ENCODE measurements at places on chromosomes 2 and 18. TPM values are rescaled to one million over a fixed set of nuclear protein-coding genes. Genes with fewer than 3 reads are reported as not detected.

- H3K36me3 ChIP-seq, result peaks cover 2% of the 10 kb centered on the region
- H3K4me1 ChIP-seq, result peaks cover 39% of the 10 kb centered on the region
- H3K27ac ChIP-seq, result peak overlapping the region; percentile 89
- peaks cover 2% of the 10 kb centered on the region for H3K27me3 ChIP-seq
- DNase-seq, result no peak
Observed at GRCh38 chr2:102140377-102140776, 2.2 kb upstream of the IL1R1 start.

The STK16 gene
- 31.2 TPM for total RNA-seq

The LYG2 gene
- not detected for total RNA-seq

The PIAS2 gene
- total RNA-seq, result 62.1 TPM

DNA sequence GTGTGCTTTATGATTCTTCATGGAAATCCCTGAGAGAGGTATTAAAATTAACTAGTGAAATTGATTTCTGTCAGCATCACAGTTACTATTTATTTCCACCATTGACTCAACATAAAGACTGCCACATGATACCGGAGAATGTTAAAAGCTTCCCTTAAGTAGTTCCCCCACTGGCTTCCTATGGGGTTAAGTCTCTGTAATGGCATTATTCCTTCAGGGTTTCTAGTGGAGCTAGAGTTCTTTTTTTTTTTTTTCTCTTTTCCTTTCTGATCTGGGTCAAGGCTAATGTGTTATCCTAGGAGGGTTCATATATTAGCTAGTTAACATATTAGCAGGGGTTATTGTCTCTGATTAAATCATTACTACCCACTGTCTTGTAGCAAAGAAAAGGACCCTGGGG lies 1919.1 kb upstream of the PIK3C3 start:
- no peak overlapping the region for H3K27ac ChIP-seq
- no peaks in the 10 kb centered on the region for H3K27me3 ChIP-seq
- H3K36me3 ChIP-seq, result no peaks in the 10 kb centered on the region
- no peak overlapping the region for H3K4me3 ChIP-seq
- peaks cover 6% of the 10 kb centered on the region for H3K4me1 ChIP-seq

The C2orf66 gene
- total RNA-seq, result 0.18 TPM

The GCFC2 gene
- 34.6 TPM for total RNA-seq

DNA sequence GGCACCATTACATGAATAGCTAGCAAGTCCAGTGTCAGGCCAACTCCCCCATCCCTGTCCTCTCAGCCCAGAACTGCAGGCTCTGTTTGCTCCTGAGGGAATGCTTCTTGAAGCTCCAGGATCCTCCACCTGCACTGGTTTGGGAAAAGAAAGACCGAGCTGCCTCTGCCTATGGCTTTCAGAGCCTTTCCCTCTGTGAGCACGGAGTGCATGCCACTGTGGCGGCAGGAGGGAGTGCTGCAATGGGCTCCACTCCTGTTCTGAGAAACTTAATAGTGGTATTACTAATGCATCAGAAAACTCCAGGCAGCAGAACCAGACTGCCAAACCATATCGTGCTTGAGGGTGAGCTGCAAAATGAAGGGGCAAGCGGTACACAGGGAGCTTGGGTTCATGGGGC lies 271.8 kb downstream of the SRBD1 start:
- H3K4me1 ChIP-seq, result no peaks in the 10 kb centered on the region
- no peaks in the 10 kb centered on the region for H3K36me3 ChIP-seq
- H3K4me3 ChIP-seq, result no peak overlapping the region
- peaks cover 38% of the 10 kb centered on the region for H3K27me3 ChIP-seq
